Esophagus squamous epithelium (tissue), 5 donors: ENCODE measurements at places on chromosomes 6 and 20. TPM values are rescaled to one million over a fixed set of nuclear protein-coding genes. Genes with fewer than 3 reads are reported as not detected.

DNA sequence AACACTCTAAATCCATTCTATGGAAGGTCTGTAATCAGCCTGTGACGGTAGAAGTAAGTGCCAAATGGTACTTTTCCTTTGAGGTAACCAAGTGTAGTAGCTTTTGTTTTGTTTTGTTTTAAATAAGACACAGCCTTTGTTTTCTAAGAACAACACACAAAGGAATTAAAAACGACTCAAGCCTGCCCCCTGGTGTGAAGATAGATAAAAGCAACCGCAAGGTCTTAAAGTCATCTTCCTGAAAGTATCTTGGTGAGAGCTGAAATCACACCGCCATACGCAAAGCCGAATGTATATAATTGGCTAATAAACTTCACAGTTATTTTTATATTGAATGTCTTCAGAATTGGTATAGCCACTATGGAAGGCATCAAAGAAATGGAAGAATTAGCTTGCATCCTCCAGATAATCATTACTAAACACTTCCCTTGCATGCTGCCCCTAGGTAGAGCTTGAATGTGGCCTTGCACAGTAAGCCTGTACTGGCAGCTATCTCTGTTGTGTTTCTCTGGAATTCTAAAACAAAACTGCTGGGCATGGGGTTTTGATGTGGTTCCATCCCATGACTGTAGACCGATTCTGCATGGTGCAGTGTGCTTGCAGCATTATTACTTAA is 95.6 kb downstream of the LAMP5 start:
- DNase-seq: no peak

The MOXD1 gene
- 27.5 TPM for total RNA-seq

GRCh38 chr6:14035071-14035847 is 82.3 kb upstream of the CD83 start:
- DNase-seq: no peak

The GRM1 gene
- total RNA-seq: not detected

DNA sequence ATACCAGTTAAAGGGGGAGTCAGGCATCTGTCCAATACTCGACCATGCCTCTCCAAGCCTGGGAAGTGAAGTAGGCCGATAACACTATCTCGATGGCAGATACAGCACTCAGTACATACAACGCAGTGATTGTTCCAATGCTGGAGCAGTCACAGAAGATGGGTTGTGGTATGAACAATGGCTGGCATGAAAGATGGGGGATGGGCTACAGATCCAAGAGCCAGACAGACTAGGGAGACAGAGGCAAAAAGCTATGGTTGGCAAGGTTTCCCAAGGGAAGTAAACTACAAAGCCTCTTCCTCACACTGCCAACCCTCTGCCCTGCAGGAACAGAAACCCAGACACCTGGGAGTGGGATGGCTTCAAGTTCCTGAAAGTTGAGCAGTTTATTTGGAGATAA is 19.2 kb downstream of the FKBP1A start:
- no peak for DNase-seq

The DZANK1 gene
- 5.2 TPM for total RNA-seq

DNA sequence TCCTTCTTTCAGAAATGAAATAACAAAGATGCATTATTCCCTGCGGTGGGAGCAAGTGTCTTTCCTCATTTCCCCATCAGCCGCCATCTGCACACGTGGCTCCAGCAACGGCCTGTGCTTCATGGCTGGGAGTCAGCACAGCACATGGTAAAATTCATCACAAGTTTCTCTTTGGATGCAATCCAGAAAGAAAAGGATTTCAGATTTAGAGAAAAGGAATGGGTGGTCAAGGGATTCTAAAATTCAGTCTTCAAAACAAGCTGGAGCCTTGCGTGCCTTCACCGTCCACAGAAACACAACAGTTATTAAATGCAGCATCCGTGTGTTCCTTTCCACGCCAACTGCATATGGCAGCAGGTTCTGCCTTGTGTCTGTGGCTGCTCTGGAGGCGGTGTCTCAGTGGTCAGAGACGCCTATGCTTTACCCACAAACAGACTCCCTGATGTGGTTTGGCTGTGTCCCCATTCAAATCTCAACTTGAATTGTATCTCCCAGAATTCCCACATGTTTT is 107.6 kb downstream of the THBS2 start:
- no peak for DNase-seq

DNA sequence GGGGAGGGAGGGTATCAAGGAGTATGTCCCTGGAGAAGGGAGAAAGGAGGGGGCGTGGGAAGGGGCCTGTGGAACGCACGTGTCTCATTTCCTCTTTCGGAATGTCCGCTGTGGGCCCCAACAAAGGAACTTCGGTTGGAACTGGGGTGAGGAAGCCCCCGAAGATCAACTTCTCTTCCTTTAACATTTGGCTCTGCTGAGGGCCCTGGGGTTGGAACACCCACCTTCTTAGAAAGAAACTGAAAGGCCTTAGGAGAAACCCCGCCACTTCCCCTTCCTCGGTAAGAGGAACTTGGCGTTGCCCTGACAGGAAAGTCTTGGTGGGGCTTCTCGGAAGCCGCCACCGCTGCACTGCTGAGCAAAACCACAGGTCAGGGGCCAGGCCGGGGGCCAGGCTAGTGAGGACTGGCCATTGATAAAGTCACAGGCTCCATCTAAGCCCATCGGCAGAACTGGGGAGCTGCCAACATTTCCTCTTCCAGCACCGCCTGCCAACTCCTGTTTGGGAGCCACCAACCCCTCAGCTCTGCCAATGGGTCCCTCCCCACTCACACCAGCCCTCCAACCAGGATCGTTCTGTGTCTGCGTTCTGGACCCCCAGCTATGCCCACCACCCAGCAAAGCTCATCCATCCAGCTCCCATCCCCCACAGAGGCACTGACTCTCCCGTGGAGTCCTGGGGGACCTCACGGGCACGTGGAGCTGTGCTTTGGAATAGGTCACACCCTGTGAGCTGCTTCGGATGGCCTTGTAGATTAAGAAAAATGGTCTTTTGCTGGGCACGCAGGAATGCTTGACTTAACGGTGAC is 44.8 kb downstream of the FGD2 start:
- DNase-seq: peak; percentile 30

DNA sequence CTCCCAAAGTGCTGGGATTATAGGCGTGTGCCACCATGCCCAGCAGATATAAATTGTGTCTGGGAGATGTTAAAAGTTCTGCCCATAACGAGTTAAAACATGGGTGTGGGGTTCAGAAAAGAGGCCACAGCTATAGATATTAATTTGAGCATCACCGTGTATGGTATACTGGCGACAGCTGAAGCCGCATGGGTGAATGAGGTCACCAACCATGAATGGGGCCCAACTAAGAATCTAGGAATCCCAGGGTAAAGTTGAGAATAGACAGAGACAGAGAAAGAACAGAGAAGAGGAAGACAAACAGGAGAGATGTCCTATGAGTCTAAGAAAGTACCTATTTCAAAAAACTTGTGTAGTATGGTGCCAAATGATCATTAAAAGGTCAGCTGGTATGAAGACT is 50.9 kb downstream of the ILRUN start:
- DNase-seq: no peak

DNA sequence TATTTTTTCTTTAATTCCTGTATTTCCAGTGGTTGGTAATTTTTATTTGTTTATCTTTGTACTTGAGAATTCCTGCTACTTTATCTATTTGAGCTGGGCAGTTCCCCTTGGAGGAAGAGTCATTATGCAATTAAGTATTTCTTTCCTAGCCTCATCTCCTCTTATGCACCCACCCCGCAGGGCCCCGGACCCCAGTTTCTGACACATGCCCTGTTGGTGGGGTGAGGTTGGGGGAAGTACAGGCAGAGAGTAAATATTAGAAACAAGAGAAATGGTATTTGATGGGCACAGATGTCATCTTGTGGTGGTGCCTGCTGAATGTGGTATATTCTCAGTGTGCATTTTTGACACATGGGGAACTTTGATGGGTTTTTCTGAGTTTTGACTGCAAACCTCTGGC is 602.7 kb upstream of the NOX3 start:
- DNase-seq: no peak

The HTR1E gene
- total RNA-seq: not detected

DNA sequence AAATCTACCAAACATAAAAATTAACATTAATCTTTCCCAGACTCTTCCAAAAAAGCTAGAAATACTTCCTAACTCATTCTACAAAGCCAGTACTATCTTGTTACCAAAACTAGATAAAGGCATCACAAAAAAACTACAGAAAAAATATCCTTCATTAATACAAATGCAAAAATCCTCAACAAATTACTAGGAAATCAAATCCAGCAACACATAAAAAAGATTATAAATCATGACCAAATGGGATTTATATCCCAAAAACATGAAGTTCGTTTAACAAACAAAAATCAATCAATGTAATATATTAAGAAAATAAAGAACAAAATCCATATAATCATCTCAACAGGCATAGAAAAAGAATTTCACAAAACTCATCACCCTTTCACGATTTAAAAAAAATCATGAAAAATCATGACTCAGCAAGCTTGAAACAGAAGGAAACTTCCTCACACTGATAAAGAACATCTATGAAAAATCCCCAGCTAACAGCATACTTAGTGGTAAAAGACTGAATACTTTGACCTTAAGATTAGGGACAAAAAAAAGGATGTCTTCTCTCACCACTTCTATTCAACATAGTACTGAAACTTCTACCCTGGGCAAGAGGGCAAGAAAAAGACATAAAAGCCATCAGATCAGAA is 43.2 kb downstream of the RANBP9 start:
- DNase-seq: no peak

GRCh38 chr6:16721977-16722376 is 39.3 kb downstream of the ATXN1 start:
- no peak for DNase-seq

- DNase-seq: no peak
Observed at GRCh38 chr6:133761706-133762105, 127.2 kb upstream of the TCF21 start.
